RPMI7951 (cell line): ENCODE measurements at places on chromosomes 11 and 22. TPM values are rescaled to one million over a fixed set of nuclear protein-coding genes. Genes with fewer than 3 reads are reported as not detected.

Gene IGSF9B
- total RNA-seq, result 0.10 and 0.96 TPM in 2 replicates

Gene CLNS1A
- 192 and 195 TPM in 2 replicates for total RNA-seq

Gene SULT4A1
- not detected in 2 replicates for total RNA-seq

Gene BACE1
- total RNA-seq, result 27.5 and 32.3 TPM in 2 replicates

Gene DCHS1
- total RNA-seq, result 3.8 and 4.3 TPM in 2 replicates

Gene MRE11
- 27.0 and 30.3 TPM in 2 replicates for total RNA-seq

Gene OR8A1
- not detected in 2 replicates for total RNA-seq

Gene SCGB2A2
- not detected in 2 replicates for total RNA-seq

Gene MMP10
- total RNA-seq, result 0.20 and 0.24 TPM in 2 replicates

- DNase-seq, result no peak
Observed at GRCh38 chr11:48079596-48079995, 99.2 kb downstream of the PTPRJ start.

DNA sequence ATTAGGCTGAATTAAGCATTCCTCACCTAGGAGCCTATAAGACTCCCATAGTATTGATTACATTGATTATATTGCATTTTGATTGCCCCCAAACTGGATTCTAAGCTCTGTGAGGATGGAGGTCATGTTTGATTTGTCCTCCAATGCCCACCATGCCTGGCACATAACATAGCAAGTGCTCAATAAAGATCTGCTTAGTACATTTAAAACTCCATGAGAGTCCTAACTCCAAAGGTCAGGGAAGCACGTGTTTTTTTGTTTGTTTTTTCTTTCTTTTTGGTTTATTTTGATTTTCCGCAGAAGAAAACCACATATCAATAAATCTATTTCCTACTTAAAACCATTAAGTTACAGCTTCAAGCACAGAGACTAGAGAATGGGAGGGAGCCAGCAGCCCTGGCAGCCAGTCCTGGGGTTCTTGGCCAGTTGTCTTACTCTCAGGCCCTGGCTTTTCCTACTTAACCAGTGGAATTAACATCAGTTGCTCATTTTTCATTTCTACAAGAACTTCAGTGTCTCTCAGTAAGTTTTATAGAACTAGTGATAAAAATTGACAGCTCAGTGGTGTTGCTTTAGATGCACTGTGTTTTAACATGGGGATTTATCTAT, 429.9 kb upstream of the CCDC90B start:
- DNase-seq, result no peak

GRCh38 chr11:125874556-125875124, 12.8 kb upstream of the HYLS1 start:
- peak; percentile 81 for DNase-seq

DNA sequence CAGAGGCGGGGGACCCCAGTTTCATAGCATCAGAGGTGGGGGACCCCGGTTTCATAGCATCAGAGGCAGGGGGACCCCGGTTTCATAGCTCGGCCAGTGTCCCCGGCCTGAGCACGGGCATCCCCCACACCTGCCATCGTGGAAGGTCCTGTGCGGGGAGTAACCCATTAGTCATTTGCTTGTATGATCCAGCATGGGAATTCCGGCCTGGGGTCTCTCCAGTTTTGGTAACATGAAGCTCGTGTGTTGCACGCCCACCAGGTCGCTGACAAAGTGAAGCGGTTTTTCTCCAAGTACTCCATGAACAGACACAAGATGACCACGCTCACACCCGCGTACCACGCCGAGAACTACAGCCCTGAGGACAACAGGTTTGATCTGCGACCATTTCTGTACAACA, 29.0 kb upstream of the KRTAP5-7 start:
- no peak for DNase-seq

GRCh38 chr11:9210922-9211320, 54.2 kb downstream of the DENND5A start:
- peak; percentile 13 for DNase-seq

DNA sequence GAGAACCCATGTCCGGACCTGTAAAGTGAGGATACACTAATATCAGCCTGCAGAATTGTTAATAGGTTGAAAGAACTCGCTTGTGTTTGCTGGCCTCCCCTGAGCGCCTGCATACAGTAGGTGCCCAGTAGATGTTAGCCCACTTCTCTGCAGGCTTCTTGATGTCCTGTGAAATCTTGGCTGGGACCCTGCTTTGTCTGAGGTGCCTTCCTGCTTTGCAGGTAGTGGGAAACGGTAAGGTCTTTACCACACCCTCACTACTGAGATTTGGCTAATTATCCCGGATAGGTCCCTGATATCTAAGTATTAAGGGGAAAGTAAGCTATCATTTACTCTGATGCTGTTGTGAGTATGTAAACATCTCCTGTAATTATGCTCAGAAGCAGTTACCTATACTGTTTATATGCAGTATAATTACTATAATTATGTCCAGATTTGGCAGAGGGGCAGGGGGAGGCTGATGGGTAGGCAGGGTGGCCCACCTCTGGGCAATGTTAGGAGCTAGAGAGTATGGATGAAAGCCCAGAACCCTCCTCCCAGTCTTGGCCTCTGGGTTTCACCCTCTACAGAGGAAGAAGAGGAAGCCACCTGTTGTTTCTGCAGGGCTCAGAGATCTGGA, 1.2 kb upstream of the ARRB1 start:
- DNase-seq, result no peak

- DNase-seq, result no peak
Observed at GRCh38 chr11:74380746-74381439, 17.3 kb downstream of the PGM2L1 start.

GRCh38 chr22:18126606-18127005, 16.0 kb downstream of the TUBA8 start:
- no peak for DNase-seq

DNA sequence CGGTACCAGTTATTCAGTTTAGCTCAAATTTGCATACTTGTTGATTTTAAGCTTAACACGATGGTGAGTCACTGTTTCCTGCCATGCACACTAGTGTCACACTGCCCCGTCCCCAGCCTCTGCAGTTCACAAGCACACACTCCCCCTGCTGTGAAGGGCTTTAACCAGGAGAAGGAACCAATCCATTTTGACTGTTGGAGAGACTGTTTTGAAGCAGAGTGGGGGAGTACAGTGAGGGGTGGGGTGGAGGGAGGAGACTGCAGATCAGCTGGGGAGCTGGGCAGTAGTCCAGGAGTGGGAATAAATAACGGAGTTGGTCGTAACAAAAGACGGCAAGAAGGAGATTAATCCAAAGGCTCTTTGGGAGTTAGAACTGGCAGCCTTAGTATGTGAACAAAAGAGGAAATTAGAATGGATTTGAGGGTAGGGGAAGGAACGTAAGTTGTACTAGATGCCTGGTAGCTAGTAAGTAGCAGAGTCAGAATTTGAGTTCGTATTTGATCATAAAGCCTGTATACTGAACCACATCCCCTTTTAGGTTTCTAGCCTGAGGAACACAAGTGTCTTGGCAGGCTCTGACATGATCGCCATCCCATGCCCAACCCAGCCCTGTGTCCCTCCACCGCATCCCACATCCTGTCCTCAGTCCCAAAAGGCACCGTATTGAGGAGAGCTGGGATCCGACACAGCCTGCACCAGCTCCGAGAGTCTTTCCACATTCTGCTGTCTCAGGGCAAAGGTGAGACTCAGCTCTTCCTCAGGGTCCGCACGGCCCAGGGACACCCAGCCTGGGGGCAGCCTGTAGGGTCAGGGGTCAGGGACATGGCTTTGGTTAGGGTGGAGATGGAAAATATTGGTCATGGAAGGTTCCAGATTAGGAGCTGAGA, 862 bp downstream of the TPP1 start:
- peak; percentile 75 for DNase-seq

GRCh38 chr11:119427279-119427678, 4.3 kb upstream of the THY1 start:
- peak; percentile 61 for DNase-seq

DNA sequence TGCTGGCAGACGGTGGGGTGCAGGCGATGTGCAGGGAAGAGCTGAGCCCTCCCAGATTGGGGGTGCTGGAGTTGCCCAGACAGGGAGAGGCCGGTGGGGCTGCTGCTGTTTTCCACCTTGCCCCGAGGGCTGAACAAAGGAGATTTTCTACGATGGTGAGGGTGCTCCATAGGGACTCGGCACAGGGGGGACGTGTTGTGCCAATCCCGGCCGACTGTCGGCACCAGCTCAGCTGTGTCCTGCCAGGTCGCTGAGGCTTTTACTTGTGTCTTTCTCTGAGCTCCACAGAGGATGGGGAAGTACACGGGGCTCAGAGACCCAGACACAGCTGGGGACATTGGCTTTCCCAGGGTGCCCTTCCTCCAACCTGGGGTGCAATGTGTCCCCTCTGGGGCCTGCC, 816.8 kb downstream of the BRD1 start:
- DNase-seq, result no peak

DNA sequence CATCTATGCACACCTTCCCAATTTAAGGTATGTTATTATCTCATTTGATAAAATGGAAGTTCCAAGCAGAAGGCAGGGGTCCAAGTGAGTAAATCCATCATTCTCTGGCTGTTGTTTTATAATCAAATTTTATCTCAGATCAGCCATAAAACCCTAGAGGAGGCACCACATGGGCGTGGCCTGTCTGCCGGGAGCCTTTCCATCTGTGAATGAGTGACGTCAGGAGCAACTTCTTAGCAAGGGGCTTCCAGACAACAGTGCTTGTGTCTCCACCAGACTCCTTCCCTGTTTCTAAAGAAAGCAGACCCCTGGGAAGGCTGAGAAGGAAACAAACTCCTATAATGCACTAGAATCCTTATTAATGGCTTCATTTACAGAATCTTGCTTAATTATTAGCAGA, 13.5 kb downstream of the SEZ6L start:
- no peak for DNase-seq

DNA sequence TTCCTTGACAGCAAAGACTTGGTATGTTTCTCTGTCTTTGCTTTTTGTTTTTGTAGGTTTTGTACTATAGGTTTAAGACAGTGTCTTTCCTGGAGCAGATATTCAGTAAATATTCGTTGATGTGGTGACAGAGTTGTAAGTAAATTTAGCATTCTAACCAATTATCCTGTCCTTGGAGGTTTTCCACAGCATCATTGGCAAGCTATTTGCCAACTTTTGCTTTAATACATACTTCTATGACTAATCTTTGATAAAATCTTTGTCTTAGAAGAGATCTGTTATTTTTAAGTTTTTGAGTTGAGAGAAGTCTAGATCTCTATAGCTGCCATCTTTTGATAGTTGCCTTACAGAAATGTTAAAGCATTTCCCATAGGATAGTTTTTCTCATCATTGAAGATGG, 3.8 kb downstream of the USP47 start:
- DNase-seq, result no peak

- DNase-seq, result no peak
Observed at GRCh38 chr11:86171627-86172026, 72.9 kb upstream of the EED start.

DNA sequence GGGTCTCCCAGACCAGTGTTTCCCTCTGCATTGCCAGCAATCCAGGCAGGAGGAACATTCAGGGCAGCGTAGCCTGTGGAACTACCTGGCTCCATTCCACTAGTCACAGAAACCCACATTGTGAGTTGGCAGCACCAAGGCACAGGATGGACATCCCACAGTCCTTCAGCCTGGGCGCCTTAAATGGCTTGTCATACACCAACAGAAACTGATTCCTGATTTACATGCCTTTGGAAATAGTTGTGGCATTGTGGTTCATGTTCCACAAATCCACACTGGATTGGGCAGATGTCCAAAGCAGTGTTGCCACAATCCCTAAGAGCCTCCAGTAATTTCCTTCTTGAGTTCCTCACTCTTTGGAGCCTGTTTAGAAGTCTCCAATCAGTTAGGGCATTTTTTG, 225.6 kb downstream of the BLID start:
- peak; percentile 99 for DNase-seq

DNA sequence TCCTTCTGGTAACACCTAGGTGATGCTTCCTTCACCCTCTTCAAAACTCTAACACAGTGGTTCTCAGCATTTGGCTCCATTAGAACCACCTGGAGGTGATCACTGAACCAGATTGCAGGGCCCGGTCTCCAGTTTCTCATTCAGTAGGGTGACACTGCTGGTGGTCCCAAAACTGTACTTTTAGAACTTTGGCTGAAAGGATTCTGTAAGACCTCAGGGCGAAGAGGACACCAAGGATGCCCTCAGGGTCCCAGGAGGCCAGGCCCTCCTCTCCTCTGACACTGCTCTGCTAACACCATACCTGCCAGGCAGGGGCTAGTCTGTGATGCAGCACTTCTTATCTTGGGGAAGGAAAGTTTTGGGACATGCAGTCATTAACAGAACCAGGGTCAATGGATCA, 9.0 kb downstream of the VSTM5 start:
- no peak for DNase-seq
